ENCODE measurements at places on chromosomes 5 and 9. TPM values are rescaled to one million over a fixed set of nuclear protein-coding genes. Genes with fewer than 3 reads are reported as not detected.
A peak's percentile ranks its signal among the peaks of the same experiment; 100 is the strongest.

IL11RA gene
- total RNA-seq, result 15.3 TPM

SLCO6A1 gene
- total RNA-seq, result not detected

SPATA31E1 gene
- total RNA-seq, result not detected

ZNF354C gene
- total RNA-seq, result 4.7 TPM

DNA sequence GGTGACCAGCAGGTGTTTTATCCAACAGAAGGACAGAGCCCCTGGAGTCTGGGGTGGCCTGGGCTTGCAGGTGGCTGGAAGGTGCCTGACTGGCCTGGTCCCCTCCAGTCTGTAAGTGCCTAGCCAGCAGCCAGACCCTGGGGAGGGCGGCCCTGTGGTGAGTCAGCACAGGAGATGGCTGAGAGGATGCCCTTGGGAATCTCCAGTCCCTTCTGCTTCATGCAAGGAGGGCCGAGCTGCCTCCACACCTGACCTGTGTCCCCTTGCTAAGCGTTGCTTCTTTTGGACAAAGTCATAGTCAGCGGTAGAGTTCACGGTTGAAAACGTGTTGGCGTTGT lies 20.2 kb downstream of the OBP2B start:
- DNase-seq, result no peak

DNA sequence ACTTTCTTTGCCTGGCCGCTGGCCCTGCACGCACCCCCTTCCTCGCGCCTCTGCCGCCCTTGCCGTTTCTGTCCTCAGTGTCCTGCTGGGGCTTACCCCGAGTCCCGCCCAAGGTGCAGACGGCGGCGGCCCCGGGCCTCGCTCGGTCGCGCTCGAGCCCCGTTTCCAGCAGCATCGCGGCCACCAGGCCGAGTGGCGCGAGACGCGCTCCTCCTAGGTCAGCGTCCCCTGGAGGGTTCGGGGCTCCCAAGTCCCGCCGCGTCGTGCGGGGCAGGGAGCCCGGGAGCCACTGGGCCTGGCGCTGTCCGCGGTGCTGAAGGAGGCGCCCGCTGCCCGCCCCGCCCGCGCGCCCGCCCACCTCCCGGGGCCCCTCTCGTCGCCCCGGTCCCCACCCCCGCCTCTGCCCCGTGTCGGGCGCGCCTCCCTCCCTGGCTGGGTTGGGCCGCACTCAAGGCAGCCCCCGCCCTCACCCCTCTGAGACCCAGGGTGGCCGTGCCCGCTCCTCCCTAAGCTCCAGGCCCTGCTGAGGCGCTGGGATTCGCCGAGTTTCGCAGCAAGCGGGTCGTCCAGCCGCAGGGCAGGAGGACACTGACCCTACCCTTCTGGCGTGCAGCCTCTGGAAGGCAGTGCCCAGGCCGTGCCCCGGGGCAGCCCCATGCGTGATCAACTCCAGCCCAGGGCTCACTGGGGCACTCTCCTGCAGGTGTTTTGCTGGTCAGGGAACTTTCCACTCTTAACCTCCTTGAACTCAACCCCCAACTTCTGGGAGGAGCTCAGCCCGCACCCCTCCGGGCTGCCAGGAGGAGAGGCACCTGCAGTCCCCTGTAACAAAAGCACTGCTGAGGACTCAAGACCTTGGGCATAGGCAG lies at the start of gene LHX3:
LHX3 (minus strand) TSS at position 291 of the 869 bp plus-strand sequence; CDS start at position 175, 116 bp downstream.
- peak; percentile 9 for DNase-seq

DNA sequence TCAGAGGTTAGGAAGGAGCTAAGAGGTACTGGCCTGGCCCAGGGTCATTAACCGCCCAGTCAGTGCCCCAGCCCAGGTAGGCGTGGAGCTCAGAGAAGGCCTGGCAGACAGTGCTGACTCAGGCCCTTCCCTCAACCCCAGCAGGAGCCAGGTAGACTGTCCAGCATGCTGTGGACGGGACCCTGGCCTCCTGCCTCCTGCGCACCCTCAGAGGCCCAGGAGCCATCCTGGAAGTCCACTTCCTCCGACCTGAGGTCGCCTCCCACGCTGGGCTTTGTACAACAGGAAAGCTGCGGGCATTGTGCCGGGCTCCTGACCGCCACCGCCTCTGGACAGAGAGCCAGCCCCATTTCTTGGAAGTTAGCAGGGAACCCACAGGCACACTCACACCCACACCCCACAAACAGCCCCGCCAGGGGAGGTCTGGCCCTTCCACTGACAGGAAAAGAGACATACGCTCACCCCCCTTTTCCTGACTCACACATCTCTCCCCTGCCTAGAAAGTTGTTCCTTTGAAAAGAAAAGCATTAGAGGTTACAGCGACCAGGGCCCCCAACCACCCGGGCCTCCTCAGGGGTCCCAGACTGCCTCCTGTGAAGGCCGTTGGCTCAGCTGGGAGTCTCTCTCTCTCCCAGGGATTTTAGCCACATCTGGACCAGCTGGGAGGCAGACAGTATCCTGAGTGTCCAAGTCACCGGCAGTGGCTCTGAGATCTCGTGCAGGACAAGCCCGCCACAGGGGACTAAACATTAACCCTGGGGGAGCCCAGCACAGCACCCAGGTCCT lies 7.7 kb downstream of the RALGDS start:
- DNase-seq, result peak; percentile 45

- no peak for DNase-seq
Measured at GRCh38 chr9:93205045-93205768, 21.3 kb downstream of the WNK2 start.

- no peak for DNase-seq
Measured at GRCh38 chr5:127639828-127640227, 9.1 kb upstream of the CTXN3 start.

GRCh38 chr5:61370506-61370905 lies 38.4 kb downstream of the ZSWIM6 start:
- DNase-seq, result peak; percentile 51

DNA sequence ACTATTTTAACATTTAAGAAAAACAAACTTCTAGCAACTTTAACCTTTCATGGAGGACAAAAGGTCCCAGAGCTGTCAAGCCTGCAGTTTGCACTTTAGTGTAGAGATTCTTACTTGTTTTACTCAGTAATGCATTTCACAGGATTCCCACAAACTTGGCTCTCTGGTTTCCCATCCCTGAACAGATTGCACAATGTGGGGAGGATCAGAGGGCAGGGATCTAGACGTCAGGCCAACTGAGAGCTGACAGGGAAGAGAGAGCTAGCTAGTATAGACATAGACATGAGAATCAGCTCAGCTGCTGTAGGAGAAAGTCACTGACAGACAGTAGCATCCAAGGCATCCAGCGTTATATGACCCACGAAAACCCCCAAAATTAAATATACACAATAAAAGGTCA lies 20.9 kb upstream of the BNIP1 start:
- no peak for DNase-seq

GRCh38 chr5:113017881-113018635 lies 41.5 kb downstream of the DCP2 start:
- peak; percentile 31 for DNase-seq

Measured in endothelial cell of umbilical vein (primary cell).